DMS53 (cell line): ENCODE measurements at places on chromosomes 5 and 9.

DNA sequence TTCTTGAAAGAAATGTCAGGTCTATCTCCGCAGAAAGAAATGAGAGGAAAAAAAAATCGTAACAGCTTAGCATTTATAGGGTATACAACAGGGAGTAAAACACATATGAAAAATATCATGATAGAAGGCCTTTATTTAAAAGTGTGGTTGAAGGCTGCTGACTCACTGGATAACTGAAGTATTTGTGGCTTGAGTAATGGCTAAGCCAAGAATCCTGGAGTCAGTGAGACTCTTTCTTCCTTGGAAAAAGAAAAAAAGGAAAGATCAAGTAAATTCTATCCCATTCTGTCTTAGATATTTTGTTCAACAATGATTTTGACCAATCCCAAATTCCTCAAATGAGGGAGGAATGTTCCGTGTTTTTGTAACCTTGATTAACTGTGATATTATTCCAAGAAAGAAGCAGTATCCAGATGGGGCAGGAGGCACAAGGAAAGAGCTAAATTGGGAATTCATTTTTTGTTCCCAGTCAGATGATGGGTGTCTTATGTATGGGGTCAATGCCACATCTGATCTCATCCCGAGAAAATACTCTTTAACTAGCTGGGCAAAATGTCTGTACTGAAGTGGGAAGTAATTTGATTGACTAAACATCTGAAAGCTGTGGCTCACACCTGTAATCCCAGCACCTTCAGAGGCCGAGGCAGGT lies 64.3 kb upstream of the MYO10 start:
- no peak for DNase-seq

DNA sequence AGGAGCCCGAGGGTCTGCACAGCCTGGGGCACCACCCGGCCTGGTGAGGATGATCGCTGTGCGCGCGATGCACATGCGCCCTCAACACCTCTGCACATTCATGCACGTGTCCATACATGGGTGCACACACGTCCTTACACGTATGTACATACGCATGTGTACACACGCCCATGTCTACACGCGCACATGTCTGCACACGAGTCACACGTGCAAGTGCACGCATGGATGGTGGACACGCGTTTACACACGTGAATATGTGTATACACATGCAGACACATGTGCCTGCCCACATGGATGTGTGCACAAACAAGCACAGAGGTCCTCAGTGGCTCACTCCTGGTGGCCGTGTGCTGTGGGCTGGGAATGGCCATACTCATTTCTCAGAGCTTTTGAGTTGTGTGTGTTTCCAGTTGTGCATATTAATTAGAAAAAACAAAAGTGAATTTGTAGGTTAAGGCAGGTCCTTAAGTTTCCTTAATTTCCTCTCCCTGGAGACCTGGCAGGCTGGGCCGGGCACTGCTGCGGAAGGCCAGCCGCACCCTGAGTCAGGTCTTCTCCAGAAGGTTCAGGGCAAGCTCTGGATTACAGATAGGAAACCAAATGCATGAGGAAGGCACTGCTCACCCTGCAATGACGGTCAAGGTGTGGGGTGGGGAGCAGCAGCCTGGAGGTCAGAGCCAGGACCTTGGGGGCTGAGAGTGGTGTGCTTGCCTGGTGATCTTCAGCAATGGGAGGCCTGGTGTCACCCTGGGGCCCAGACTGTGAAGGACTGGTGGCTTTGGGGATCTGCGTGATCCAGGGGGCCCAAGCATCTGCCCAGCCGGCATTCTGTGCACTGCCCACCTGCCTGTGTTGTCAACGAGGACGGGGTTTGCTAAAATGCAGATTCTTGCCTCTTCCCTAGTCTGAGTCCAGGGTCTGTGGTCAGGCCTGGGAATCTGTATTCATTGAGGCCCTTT lies 1.3 kb upstream of the RNU6ATAC start:
- DNase-seq: no peak

DNA sequence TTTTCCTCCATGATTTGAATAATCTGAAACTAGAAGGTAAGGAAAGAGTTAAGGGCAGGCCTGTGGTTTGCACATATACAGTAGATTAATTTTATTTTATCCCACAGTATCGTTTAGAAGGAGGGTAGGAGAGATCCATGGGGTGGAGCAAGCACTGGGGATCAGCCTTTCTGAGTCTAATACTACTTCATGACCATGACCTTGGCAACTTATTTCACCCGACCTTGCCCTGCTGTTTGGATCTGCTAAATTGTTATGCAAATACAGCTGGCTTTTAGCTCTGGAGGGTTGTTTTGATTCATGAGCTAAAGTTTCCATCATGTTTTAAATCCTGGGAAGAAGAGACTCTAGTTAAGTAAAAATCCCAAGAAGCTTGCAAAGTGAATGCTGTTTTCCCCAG lies 864 bp upstream of the GRIN3A start:
- DNase-seq: no peak

DNA sequence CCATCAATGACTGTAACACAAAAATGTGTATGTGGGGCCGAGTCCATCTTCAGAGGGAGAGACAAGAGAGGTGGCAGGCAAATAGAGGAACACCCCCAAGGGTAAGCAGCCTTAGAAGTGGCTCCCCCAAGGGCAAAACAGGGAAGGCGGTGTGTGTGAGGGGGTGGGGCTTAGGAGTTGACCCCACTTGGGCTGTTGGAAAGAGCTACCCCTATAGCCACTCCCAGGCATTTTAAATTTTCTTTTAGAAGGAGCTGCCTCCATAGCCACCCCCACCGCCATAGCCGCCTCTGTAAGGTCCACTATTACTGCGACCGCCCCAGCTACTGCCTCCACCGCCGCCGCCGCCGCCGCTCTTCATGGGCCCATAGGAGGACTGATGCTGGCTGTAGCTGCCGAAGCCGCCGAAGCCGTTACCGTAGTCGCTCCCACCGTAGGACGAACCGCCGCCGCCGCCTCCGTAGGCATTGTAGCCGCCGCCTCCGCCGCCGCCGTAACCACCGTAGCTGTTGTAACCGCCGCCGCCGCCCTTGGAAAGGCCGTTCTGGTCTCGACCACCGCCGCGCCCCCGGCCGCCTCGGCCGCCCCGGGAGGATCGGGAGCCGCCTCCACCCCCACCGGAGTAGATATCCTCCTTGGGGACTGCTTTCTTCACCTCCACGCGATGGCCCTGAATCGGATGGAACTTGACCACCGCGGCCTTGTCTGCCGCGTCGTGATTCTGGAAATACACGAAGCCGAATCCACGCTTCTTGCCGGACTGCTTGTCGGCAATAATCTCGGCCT lies 1.1 kb downstream of the HNRNPA0 start:
- peak; percentile 62 for DNase-seq

DNA sequence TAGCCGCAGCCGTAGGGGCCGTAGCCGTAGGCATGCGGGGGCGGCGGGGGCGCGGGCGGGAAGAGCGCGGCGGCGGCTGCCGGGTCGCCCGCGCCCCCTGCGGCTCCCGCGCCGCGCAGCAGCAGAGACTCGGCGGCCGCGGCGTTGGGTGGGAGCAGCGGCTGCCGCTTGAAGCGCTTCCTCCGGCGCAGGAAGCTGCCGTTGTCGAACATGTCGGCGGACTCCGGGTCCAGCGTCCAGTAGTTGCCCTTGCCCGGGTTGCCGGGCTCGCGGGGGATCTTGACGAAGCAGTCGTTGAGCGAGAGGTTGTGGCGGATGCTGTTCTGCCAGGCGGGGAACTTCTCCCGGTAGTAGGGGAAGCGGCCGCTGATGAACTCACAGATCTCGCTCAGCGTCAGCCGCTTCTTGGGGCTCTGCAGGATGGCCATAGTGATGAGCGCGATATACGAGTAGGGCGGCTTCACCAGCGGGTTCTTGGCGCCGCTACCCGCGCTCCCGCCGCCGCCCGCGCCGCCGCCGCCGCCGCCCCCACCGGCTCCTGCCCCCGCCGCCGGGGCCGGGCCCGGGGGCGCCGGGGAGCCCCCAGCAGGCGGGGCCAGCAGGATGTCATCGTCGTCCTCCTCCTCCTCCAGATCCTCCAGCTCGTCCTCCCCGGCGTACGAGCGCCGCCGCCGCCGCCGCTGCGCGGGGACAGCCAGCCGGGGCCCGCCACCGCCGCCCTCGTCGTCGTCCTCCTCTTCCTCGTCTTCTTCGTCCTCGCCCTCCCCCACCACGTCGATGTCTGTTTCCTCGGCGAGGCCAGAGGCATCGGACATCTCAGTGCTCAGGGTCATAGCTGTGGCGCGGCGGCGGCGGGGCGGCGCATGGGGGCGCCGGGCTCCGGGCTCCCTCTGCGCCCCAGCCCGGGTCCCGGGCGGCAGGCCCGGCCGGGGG lies 781 bp downstream of the FOXD1 start:
- peak; percentile 87 for DNase-seq

GRCh38 chr5:129379406-129379805 lies 80.7 kb upstream of the ADAMTS19 start:
- no peak for DNase-seq

- no peak for DNase-seq
Measured at GRCh38 chr9:130018265-130018664, 24.7 kb downstream of the FNBP1 start.

- no peak for DNase-seq
Measured at GRCh38 chr9:100426189-100426529, 784 bp upstream of the MSANTD3 start.

GRCh38 chr9:112599732-112600131 lies 113.1 kb downstream of the KIAA1958 start:
- no peak for DNase-seq

DNA sequence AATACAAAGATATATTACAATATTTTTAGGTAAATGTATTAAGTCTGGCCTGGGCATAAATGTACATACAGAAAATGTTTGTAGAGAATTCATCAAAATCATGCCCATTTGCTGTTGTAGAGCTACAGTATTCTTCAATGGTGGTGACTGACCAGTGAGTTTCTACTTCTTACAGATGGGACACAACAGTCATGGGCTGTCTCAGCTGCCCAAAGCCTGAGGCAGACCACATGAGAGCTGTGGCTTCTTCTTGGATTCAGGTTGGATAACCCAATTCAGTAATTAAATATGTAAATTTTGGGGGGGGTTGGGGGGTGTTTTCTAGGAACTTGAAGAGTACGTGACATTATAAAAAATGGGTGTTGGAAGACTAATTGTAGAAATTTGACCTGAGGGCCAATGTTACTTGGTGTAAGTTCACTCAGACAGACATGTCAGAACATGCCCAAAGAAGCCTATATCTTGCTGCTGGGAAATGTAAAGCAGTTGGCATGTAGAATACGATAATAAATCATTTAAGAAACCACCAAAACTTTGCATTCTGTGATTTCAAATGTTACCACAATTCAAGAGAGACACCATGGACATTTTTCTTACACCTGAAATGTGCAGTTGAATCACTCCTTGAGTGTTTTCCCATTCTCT lies 17.9 kb downstream of the STARD4 start:
- DNase-seq: no peak

- no peak for DNase-seq
Measured at GRCh38 chr5:34742061-34742460, 85.9 kb downstream of the RAI14 start.

GRCh38 chr5:168647083-168647482 lies 67.9 kb upstream of the PANK3 start:
- no peak for DNase-seq

DNA sequence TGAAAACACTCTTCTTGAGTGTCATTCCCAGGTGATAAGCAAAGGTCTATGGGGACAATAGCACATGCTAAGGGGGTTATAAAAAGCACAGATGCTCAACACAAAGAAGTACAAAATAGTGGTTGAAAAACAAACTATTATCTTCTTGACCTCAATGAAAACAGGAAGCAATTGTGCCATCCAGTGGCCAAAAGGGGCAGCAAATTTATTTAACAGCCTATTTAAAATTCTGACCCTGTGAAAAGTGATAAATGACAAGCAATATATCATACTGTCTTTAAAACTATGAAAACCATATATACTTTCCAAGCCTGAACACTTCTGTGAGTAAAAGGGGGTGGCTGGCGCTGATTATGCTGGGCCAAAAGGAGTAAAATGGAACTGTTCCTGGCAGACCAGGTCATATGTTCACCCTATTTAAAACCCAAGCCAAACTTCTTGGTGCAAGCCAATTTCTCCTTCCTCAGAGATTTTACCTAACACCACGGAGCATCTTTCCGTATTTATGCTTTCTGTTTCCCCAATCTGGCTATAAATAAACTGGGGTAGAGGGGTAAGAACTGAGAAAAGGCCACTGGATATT lies 29.7 kb downstream of the TEX10 start:
- DNase-seq: peak; percentile 47

DNA sequence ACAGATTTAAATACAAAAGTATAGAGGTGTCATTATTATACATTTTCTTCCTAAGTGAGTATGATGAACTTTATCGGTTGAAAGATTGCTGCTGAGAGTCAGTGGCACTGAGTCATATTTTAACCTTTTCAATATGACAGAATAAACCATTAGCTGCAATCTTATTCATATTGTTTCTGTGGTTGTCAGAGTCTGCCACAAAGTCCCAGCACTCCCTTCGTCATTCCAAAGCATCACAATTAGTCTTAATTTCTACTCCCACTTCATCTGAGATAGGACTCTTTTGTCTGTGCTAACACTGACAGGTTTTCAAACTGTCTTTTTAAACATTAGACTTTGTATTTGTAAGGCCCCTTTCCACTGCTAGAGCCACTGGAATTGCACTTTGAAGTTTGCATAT lies 656.9 kb downstream of the MTRR start:
- no peak for DNase-seq

DNA sequence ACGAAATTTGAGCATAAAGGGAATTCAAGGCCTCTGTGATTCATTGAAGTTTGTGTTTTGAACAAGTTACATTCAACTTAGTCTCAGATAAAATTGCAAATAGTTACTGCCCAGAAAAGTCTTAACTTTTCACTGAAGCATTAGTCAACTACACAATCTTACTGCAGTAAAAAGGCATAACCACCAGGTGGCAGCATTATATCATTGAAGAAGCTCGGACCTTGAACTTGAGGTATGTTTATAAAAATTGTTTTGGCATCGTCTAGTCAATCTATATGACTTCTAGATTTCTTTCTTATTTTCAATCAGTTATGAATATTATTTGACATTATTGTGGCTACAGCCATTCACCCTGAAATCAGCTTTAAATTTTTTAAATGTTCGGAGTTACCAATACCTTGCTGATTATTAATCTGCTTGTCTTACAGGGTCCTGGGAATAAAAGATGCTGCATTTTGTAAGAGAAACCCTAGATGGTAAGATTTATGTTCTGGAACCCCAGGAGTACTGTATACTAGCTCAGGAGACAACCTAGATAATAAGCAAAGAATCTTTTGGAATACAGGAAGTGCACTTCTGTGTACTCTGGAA lies 83.9 kb upstream of the GRAMD2B start:
- peak; percentile 79 for DNase-seq

GRCh38 chr9:112380102-112380824 lies at the start of gene HSDL2:
HSDL2 (plus strand) TSS chr9:112380108; CDS start chr9:112380164, 56 bp downstream.
- DNase-seq: peak; percentile 64

GRCh38 chr9:3887221-3887653 lies 361.4 kb upstream of the RFX3 start:
- DNase-seq: peak; percentile 29

DNA sequence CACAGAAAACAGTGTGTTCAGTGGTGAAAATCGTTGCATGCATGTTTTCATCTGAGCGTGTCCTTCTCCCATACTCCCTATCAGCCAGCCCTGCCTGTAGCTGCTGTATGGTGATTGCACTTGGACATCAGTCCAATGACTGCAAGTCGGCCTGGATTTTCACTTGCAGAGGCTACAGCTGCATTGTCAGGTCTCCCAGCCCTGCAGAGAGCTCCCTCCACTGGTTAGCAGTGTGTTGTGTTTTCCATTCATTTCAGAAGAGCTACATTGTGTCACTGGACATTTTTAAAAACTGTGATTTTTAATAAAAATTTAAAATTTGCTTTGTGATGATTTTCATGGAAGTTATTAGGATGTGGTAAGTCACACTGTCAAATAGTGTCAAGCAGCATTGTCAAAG lies 96.6 kb downstream of the SYK start:
- DNase-seq: peak; percentile 17

GRCh38 chr5:75717082-75717922 lies at the start of gene POC5:
POC5 (minus strand) TSS chr5:75717437; CDS start chr5:75712937, 4,500 bp downstream.
- peak; percentile 99 for DNase-seq

GRCh38 chr9:21684831-21685362 lies 117.5 kb upstream of the MTAP start:
- peak; percentile 92 for DNase-seq
